Activated T-cell treated with anti-CD3 and anti-CD28 coated beads for 1 hour (primary cell): ENCODE measurements at places on chromosomes 5 and 9.

- DNase-seq = no peak
Observed at GRCh38 chr5:108371263-108371662, 10.6 kb downstream of the FBXL17 start.

DNA sequence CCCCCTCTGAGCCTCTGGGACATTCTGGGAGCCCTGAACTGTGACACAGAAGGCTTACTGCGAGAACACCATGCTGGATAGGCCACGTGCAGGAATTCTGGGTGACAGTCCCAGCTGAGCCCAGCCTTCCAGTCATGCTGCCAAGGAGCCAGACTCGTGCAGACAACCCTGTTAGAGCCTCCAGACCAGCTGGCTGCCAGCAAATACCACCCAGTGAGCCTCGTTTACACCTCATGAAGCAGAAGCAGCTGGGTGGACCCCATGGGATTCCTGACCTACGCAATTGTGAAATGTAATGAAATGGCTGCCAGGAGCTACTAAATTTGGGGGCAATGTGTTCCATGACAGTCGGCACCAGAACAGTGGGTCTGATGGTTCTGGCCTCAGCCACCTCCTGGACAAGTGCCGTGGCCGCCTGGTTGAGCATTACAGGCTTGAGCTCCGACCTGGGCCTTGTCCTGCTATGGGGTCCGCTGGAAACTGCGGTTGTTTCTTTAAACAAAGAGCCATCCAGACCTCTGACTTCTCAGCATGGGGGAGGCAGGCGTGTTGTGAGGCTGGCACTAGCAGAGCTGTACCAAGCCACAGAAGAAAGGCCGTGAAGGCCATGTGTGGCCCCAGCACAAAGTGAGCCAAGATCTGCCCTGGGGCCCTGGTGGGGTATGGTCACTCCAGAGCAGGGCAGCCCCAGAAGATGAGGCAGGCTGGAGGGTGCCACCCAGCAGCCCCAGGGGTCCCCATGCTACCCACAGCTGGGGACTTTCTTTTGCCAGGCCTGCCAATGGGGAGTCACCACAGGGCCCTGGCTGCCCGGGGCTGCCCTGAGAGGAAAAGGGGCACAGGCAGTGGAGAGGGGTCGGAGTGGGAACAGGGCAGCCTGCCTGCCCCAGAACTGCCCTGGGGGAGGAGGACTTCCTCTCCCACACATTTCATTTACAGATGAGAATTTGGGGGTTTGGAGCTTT, 19.3 kb upstream of the RXRA start:
- no peak for DNase-seq

DNA sequence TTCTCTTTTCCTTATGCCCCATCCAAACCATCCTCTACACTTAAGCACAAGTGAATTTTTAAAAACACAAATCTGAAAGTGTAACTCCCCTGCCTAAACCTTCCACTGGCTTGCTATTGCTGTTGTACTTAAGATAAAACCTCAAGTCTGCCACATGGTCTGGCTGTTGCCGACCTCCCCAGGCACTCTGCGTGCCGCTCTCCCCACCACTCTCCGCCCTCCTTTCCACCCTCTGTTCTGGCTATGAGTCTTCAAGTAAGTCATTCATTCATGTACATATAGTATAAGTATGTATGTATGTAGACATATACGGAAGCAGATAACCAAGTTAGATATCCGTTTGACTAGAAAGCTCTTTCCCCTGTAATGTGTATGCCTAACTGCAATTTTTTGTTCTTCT, 94.7 kb upstream of the ANKRD55 start:
- no peak for DNase-seq

- DNase-seq = no peak
Observed at GRCh38 chr5:61811052-61811451, 479.0 kb downstream of the ZSWIM6 start.

- no peak for DNase-seq
Observed at GRCh38 chr5:41787265-41787664, 83.0 kb downstream of the OXCT1 start.

DNA sequence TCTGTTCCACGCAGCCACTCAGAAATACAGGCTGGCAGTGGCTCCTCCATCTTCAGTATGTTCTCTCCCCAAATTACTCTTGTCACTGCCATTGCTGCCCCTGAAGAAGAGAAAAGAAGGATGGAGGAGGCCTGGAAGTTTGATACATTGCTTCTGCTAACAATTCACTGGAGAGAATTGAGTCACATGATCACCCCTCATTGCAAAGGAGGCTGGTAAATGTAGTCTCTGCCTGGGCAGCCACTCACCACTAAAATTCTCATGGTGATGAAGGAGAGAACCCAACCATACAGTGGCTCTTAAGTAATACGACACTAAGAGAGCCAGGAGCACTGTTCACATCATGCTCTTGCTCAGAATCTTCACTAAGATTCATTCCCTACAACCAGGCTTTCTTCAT, 112.0 kb downstream of the DOCK8 start:
- DNase-seq = no peak

GRCh38 chr5:139677736-139678613, 29.8 kb downstream of the CXXC5 start:
- no peak for DNase-seq

DNA sequence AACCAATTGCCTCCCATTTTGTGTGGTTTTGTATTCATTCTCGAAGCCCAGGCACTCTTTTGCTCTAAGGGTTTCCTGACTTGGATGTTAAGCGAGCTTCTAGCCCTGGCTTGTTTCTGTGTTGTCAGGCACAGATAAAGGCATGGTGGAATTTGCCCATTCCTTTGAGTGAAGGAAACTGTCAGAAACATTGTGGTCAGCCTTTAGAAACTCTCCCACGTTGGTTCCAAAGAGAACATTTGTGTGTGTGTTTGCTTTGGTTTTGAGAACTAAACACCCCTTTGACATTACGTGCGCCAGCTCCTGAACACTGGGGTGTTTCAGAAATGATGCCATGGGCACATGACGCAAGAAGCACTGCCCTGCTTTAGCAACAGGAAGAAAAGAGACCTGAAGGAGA, 320.9 kb downstream of the NTRK2 start:
- DNase-seq = no peak

DNA sequence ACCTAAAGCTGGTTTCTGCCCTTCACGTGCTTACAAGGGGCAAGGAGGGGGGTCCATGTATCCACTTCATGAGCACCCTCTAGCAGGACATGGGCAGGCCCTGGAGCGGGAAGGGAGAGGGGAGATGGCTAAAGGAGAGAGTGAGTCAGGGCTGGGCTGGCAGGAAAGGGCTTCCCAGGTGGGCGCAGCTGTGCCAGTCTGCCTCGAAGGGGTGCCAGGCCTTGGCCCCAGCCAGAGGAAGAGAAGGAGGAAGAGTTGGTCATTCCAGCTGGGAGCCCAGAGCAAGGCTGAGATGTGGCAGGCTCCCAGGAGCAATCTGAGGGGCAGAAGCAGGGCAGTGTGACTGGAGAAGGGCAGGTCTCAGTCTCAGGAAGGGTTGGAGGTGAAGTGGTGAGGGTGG, 24.7 kb downstream of the TRIM14 start:
- no peak for DNase-seq

DNA sequence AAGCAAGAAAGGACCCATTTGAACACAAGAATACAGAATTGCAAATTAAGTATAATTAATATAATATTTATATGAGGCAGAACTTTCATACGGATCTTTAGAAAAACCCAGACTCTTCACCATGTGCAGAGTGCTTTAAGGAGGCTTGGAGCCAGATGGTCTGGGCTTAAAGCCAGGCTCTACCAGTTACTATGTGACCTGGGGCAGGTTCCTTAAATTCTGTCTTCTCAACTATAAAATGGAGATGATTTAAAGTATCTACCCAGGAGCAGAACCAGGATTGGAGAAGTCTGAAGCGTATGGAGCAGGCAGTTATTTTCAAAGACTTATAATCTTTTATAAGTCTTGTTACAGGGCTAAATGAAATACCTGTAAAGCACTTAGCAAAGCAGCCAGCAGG, 202.1 kb downstream of the TSSK1B start:
- DNase-seq = no peak

- no peak for DNase-seq
Observed at GRCh38 chr5:155260798-155261197, 247.2 kb downstream of the KIF4B start.

DNA sequence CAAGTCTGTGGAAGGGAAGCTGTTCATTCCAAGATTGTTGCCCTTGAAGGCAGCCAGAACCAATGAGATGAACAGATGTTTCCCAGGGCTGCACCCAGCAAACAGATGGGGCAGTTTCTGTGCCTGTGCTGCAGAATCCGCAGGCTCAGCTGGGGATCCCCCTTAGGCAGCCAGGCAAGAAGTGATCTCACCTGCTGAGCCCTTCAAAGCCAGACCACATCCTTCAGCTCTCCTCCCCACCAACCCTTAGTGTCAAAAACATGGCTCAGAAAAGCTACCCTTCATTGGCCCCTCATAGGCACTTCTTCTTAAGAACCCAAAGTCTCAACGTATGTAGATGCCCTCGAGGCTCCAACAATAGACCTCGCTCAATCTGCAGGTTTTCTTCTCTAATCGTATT, 626.7 kb downstream of the CCDC171 start:
- peak; percentile 2 for DNase-seq

GRCh38 chr9:87812375-87813118, 70.1 kb upstream of the SPATA31E1 start:
- DNase-seq = no peak

DNA sequence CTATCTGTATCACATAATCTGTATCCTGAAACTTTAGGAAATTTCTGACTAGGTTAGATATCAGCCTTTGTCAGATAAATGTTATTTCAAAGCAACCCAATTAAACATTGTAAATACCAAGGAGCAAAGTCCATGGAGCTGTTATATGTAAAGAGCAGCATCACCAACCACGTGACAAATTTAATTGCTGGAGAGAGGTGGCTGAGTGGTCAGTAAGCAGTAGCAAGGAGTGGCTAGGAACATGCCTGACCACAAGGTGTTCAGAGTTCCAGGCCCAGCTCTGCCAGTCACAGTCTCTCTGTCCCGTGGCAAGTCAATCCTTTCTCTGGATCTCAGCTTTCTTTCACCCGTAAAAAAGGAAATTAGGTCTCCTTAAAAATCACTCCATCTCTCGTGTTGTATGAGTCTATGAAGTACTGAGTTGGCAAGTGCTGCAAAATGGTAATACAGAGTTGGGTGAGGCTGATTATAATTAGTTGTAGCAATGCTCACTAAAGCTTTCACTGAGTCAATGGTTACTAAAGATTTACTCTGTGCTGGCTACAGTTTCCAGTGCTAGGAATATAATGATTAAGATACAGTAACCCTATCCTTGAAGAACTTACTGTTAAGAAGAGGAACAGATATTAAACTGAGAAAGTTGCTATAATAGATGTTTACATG, 166.1 kb downstream of the GNAQ start:
- DNase-seq = no peak

- DNase-seq = no peak
Observed at GRCh38 chr9:71675105-71675856, 93.0 kb downstream of the CEMIP2 start.

- DNase-seq = no peak
Observed at GRCh38 chr5:55899344-55899743, 48.2 kb downstream of the IL31RA start.
